C1 segment of cervical spinal cord (tissue), 14 donors: ENCODE measurements at places on chromosomes 4 and X.

- no peak for DNase-seq
Measured at GRCh38 chrX:3136161-3136961, 95.1 kb downstream of the ARSF start.

GRCh38 chrX:93585661-93586060, 87.7 kb downstream of the NAP1L3 start:
- no peak for DNase-seq

DNA sequence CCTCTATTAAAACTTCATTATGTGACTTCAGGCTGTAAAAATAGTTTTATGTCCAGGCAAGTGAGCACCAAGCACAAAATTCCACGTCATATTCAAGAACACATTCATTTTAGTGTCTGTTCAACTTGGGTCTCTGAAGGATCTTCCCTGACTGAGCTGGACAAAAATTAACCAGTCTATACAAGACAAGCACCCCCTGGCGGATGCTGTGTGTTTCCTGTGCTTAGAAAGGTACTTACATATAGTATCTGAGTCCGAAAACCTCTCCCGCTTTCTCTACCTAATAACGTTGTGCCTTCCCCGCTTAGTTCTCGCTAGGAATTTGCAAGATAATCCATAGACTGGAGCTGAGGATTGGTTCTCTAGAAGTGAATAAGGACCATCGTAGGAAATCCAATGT, 2214.5 kb upstream of the TENM3 start:
- DNase-seq = no peak

GRCh38 chr4:7587433-7588405, 153.0 kb upstream of the PSAPL1 start:
- no peak for DNase-seq

GRCh38 chrX:20711366-20711765, 444.7 kb upstream of the RPS6KA3 start:
- DNase-seq = no peak

DNA sequence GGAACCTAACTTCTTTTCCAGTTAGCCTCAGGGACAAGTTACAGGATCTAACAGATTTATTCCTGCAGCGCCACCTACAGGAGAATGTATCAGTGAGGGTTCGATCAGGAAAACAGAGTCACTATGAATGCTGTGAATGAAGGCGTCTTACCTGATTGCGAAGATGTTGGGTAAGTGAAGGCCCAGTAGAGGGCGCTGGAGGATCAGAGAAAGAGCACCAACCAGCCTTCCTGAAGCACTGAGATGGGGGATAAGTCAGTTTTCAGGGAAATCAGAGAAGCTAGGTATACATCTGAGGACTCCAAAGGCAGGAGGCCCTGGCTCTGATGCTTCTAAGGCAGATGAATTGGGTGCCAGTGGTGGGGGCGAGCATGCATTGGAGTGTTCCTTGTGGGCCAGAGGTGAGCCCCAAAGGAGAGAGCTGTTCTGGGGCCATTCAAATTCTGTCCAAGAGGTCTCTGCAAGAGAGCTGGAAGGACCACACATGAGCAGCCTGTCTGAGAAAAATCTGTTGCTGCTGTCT, 169.9 kb upstream of the AADAT start:
- DNase-seq = peak; percentile 21

DNA sequence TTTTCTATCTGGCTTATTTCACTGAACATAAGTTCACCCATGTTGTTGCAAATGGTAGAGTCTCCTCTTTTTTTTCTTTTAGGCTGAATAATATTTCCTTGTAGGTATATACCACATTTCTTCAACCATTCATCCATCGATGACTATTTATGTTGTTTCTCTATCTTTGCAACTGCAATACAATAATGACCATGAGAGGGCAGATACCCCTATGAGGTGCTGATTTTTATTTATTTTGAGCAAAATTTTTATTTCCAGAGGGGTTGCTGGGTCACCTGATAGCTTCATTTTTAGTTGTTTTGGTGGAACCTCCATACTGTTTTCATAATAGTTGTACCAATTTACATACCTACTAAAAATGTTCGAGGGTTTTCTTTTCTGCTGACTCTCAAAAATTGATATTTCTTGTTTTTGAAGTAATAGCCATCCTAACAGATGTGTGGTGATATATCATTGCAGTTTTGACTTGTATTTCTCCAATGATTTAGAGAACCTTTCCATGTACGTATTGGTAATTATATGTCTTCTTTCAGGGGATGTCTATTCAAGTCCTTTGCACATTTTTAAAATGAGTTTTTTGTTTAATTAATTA, 1697.0 kb downstream of the PCDH7 start:
- no peak for DNase-seq

DNA sequence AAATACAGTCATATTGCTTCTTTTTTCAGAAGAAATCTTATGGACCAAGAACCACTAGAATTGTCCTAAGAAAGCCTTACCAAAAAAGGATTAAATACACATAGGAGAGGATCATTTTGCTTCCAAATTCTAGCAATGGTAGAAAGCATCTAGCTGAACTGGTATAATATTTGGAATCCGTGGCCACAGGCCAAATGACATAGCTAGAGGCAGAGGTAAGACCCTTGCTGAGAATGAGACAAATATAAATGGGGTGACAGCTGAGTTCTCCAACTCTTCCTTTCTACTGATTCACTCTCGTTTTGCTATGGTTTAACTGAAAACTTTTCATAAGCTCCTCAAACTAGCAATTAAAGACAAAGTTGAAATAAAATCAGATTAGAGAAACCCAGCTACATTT, 150.0 kb downstream of the TTC29 start:
- no peak for DNase-seq

DNA sequence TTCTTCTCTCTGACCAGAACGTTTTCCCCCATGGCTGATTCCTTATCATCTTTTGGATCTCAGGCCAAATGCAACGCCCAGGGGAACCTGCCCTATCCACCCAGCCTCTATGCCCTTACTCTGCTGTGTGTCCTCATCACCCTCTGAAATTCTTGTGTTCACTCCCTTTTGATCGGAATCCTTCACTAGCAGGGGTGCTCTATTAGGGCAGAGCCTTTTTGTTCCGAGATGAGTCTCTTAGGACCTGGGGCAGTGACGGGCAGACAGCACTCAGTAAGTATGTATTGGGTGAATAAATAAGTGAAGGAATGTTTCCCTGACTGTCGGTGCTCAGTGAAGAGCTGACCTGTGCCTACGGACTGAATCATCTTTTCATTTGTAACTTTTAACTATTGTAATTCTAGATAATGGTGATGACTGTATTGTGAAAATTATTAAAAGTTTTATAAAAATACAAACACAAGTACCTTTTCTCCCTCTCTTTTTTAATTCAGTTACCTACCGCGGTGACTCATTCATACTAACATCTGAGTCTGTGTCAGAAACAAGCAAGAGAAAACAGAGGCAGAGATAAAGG, 4.8 kb upstream of the TENM3 start:
- DNase-seq = no peak

DNA sequence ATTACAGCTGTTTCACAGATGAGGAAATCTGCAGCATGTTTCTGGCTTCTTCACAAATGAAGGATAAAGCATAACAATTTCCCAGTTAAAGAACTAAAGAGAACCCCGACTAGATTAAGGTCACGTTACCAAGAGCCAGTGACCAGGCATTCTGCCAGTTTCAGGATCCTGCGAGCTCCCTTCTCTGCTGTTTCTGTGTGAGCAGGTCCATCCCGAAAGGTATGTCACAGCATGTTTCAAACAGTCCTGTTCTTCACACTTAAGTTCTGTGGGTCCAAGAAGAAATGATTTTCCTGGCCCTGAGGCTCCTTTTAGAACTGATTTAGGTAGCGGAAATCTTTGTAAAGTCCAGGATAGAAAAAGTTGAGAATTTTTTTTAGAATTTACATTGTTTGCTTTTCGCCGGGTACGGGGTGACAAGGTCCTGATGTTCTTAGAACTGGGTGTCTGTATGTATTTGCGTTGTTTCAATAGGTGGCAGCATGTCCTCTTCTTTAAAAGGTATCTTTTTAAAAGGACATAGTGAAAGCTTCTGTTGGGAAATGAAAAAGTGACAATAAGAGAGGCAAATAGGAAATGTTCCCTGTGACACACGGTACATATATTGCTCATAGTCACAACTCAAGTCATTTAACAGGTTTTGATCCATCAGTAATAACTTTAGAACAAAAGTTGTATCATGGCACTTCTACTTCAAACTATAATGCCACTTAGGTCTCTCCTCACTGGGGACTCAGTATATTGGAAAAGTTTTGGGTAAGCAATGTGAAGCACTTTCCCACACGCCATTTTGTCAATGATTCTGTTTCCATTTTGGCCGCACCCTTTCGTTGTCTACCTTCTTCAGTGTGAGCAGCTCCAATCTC, 18.4 kb downstream of the IL21 start:
- no peak for DNase-seq

DNA sequence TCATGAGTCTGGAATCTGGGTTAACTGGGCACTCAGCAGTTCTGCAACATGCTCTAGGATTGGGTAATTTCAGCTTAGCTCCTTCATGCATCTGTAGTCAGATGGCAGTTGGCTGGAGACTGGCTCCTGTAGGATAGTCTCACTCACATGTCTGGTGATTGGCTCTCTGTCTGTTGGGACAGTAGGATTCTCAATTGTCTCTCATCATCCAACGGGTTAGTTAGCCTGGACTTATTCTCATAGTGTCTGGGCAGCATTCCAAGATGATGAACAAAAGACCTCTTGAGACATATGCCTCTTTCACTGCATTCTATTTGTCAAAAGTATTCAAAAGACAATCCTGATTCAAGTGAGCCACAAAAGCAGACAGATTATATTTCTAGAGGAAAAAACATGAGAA, 795.6 kb upstream of the GALNTL6 start:
- no peak for DNase-seq

DNA sequence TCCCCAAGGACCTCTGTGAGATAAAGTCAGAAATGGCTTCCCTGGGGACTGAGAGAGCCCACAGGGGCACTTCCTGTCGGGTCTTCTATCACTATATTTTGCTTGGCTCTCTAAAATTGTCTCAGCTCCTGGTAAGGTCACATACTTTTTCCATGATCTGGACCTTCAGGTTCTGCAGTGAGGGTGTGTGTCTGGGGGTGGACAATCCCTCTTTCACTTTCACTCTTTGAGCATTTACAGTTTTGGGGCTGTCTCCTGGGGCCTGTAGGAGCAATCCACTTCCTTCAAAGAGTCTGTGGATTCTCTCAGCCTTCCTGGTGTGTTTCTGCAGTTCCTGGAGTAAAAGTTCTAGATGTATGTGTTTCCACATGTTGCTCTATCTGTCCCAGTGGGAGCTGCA, 335.7 kb downstream of the FSTL5 start:
- no peak for DNase-seq

- DNase-seq = no peak
Measured at GRCh38 chrX:151030845-151031244, 47.7 kb downstream of the HMGB3 start.

DNA sequence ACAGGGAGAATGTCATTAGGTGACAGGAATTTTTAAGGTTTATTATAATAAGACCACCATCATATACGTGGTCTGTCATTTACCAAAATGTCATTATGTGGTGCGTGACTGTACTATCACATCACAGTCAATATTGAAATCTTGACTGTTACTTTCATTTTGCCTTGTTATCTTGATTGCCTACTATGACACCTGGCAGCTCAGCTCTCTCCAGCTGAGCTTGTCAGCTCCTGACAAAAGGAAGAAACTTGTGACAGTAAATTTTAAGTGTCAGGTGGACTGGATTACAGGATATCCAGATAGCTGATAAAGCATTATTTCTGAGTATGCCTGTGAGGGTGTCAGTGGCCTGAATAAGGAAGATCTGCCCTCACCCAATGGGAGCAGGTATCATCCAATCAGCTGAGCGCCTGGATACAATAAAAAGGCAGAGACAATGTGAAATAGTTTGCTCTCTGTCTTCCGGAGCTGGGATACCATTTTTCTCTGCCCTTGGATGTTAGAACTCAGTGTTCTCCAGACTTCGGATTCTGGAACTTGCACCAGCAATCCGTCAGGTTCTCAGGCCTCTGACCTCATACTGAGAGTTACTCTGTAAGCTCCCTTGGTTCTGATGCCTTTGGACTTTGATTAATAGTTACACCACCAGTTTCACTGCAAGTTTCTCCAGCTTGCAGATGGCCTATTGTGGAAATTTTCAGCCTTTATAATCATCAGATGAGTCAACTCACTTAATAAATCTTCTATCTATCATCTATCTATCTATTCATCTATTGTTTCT, 1454.7 kb upstream of the IGFBP7 start:
- DNase-seq = no peak

DNA sequence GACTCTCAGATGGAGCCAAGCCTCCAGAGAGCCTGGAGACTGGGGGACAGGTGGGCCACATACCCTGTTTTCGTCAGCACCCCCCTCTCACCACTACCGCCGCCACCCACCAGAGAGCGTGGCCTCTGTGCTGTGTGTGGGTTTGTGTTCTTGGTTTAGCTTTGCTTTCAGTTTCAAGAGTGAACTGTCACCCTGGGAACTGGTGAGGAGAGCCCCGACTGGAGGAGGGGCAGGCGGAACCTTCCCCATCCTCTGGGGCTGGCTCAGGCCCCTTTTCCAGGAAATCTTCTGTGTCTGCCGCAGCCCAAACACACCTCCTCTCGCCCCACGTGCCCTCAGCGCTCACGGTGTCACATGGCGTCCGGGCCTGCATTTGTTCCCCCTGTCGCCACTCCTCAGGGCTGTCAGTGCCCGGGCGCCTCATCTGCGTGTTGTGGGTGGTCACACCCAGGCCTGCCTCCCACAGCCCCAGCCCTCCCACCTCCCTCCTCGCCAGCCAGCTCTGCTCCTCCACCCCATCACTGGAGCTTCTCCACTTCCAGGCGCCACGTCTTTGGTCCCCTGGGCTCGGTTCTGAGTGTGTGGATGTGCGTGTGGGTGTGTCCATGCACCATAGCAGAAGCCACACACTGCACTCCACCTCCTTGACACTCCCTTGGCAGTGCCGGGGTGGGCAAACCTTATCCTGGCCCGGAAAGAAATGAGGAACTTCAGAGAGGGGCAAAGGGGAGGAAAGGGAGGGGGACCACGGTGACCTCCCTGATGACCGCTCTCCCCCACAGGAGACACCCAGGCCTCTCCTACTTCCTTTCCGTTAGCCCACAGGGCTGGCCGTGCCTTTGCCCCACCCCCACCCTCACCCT, 27.8 kb downstream of the ELF4 start:
- no peak for DNase-seq

- DNase-seq = no peak
Measured at GRCh38 chrX:11619441-11619840, 46.3 kb downstream of the ARHGAP6 start.

DNA sequence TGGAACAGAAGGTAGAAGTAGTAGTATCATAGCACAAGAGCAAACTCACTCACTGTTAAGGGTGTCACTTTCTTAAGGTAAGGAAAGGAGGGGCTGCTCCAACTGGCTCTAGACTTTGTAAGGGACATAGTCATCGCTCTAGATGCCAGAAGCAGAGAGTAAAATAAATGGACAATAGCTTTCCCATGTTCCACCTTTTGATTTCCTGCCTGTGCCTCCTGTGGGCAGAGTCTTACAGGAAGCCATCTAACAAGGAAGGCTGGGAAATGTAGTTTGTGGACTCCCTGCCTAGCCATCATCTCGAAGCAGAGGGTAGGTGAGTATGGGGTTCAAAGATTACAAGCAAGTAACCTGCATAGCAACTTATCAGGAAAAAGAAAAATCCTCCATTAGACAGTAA, 1.7 kb upstream of the METTL14 start:
- no peak for DNase-seq

GRCh38 chr4:67480810-67481209, 64.5 kb downstream of the CENPC start:
- DNase-seq = no peak

- no peak for DNase-seq
Measured at GRCh38 chr4:53844133-53844532, 220.3 kb downstream of the CHIC2 start.

- DNase-seq = no peak
Measured at GRCh38 chr4:3704669-3705068, 61.5 kb upstream of the ADRA2C start.
